Sigmoid colon (tissue), 7 donors: ENCODE measurements at places on chromosomes 1 and 21.

- peak; percentile 50 for DNase-seq
These were observed 18.1 kb upstream of the TENT5C start for GRCh38 chr1:117587499-117588356.

GRCh38 chr1:67094191-67094590 lies 40.2 kb upstream of the SLC35D1 start:
- no peak for DNase-seq

DNA sequence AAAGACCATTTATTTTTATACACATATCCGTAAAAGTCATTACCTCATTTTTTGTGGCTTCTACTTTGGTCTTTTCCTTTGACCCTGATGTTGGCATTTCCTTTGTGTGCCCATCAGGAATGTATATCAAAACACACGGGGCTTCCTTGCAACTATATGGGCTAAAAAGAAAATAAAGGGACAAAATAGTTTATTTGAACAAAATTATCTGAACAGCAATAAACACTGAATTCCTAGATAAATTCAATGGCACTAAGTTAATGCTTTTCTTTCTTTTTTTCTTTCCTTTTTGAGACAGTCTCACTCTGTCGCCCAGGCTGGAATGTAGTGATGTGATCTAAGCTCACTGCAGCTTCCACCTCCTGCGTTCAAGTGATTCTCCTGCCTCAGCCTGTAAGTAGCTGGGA lies 45.2 kb downstream of the EPRS1 start:
- no peak for DNase-seq

GRCh38 chr1:69733061-69733460 lies 165.3 kb downstream of the LRRC7 start:
- no peak for DNase-seq

DNA sequence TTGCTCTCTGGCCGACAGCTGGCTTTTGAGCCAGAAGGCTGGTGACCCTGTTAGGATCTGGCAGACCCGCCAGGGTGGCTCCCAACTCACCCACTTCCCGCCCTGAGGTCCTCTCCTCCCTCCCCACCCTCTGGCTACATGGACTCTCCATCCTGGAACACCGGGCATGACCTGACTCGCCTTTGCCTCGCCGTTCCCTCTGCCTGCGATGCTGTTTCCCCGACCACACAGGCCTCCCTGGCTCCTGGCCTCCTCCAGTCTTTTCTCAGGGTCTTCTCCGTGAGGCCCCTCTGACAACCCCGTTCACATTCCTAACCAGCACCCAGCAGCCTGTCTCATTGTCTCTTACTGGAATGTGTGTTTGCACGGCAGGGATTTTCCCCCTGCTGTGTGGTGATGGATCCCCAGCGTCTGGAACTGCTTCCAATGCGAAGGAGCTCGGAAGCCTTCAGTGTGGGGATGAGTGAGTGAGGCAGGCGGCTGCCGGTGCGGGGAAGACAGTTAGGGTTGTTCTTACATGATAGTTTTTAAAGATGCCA lies 46.0 kb upstream of the POFUT2 start:
- peak; percentile 62 for DNase-seq

DNA sequence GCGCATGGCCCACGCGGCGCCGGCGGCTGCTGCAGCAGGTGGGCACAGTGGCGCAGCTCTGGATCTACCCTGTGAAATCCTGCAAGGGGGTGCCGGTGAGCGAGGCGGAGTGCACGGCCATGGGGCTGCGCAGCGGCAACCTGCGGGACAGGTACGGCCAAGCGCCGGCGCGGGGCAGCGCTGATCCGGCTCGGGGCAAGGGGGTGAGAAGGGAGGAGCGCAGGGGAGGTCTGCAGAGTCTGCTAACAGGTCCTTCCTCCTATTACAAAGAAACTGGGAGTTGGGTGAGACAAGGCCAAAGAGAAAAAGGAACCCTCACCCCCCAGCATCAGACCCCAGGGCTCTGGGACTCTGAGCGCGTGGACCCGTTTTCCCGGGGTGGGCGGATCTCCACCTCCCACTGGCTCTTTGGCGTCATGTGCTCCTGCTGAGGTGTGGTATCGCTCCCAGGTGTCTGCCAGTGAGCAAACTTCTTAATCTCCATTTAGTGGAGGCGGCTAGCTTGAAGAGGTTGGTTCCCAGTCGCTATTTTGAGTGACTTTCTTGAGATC lies 431 bp downstream of the MTARC1 start:
- peak; percentile 64 for DNase-seq

DNA sequence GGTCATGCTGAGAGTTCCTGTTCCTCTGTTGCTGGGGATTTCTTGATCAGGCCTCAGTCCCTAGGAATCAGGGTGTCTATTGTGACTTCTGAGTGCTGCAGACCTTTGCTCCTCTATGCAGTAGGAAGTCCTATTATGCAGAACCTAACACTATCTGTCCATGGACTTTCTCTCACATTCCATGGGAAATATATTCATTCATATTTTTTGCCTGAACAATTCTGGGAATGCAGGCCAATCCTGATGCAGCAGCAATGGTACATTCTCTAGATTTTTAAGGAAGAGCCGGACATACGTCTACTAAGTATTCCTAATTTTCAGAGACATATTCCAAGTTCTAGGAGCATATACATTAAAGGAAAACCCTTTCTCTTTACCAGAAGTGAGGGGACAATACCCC lies 61.1 kb upstream of the C1orf87 start:
- DNase-seq, result no peak

- DNase-seq, result peak; percentile 61
These were observed 155.2 kb downstream of the PEX14 start for GRCh38 chr1:10629816-10630571.

DNA sequence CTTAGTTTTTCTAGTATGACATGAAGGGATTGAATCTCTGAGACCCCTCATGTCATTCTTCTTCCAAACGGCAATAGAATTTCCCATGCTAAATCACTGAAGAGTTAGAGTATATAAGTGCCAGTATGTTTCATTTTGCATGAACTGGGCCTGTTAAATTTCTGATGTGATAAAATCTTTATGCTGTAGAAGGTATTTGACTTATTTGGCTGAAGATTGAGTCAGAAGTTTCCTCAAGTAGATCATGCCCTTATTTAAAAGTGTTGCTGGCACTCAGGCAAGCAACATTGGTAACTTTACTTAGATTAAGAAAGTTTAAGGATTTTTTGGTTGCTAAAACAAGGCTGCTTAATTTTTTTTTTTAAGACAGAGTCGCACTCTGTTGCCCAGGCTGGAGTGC lies 13.3 kb downstream of the ATF6 start:
- DNase-seq, result no peak

DNA sequence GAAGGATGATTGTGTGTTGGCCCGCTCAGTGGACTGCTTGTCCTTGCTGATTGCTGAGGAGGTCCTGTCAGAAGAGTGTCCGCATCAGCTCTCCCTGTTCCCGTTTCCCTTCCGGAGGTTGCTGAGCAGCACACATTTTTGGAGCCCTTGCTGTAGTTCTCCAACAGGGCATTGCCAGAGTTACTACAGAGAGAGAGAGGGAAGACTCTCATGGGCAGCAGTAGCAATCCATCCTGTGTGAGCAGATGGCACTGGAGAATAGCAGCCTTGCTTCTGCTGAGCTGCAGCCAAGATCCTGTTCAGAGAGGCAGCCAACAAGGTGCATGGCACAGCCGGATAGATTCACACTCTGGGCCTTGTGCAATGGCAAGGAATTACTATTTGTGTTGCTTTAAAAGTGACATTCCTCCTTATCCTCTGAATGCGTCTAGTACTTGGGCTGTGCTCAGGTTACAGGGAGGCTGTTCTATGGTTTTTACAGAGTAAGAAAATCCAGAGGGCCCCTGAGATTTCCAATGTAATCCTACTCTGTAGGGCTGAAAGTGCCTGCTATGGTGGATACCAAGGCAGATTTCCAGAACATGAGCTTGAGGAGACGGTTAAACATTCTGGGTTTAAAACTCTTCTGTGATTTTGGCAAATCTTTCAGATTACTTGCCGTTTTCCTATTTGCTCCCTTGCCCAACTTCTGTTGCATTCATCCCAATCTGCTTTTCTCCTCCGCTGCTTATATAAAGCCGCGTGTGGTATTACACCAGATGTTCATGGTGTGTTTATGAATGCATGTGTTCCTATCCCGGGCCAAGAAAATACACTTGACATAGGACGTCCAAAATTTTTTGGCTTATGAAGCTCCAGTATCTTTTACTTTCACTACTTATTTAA lies 27.4 kb downstream of the AK4 start:
- DNase-seq, result no peak

DNA sequence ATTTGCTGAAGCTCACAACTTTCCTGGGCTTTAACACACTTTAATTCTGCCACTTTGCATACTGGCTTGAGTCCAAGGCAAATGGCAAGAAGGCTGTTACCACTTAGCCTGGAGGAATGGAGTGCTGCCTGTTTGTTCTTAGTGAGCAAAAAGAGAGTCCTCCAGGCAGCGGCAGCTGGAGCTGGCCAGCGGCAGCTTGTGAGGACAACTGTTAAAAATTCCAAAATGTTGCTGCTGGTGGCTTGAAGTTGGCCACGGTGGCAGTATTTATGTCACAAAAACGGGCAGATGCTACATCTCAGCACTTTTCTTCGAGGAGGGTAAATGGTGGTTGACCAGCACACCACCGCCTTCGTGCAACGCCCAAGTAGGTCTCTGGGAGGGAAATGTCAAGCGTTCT lies 27.3 kb downstream of the STPG1 start:
- no peak for DNase-seq

DNA sequence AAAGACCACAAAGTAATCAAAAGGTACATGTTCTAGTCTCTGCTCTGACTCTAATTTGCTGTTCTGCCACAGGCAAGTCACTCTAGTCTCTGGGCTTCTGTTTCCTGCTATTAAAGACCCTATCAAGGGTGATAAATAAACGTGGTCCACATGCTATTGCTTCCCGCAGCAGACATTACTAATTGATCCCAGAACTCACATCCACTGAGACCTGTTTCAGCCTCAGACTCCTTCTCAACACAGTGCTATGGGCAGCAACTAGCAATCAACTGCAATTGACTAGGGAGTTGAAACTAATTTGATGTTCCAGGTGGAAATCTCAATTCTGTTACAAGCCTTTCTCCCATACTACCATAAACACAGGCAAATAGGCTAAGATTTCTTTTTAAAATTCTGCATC lies 150.5 kb downstream of the KAZN start:
- no peak for DNase-seq

DNA sequence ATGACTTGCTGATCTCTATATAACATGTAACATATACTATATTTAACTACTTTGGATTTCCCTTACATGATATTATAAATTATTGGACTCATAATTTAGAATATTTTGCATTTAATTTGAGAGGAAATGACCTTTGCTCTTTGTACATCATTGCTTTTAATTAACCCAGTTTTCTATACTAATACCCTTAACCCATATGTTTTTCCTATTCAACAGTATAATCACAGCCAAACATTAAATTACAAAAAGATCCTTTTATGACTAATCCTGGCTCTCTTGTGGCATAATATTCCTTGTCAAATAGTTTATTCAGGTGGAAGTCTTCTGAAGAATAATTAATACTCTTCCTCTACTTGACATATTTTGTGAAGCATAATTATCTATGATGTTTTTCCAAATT lies 56.0 kb upstream of the GPR52 start:
- DNase-seq, result no peak

DNA sequence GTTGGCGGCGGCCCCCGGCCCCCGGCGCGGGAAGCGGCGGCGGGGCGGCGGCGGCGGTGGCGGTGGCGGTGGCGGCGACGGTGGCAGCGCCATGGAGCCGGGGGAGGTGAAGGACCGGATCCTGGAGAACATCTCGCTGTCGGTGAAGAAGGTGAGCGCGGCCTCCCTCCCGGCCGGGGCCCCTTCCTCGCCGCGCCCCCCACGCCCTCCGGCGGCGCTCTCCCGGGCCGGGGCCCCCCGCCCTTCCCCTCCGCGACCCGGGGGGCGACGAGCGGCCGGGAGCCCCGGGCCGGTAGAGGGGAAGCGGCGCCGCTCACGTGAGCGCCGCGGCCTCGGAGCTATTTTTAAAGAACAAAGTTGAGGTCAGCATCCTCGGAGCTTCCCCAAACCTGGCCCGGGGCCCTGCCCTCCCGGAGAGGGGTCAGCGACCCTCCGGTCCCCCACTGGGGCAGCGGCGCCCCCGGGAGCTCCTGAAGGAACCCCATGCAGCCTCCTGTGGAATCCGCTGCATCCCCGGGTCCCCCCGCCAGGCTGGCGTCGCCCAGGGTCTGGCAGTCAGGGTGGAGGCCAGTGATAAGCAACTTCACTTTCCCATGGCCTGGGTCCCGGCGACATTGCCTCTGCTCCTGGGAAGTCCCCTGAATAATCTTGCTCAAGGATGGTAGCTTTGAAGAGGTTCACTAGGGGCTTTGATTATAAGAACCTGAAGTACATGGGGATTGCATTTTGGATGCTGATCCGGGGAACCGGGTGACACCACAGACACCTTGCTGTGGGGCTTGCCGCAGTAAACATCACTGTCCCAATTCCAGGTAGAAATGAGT lies 560 bp downstream of the PLEKHM2 start:
- DNase-seq, result peak; percentile 77

GRCh38 chr1:204859861-204860267 lies 10.8 kb upstream of the NFASC start:
- DNase-seq, result peak; percentile 41

DNA sequence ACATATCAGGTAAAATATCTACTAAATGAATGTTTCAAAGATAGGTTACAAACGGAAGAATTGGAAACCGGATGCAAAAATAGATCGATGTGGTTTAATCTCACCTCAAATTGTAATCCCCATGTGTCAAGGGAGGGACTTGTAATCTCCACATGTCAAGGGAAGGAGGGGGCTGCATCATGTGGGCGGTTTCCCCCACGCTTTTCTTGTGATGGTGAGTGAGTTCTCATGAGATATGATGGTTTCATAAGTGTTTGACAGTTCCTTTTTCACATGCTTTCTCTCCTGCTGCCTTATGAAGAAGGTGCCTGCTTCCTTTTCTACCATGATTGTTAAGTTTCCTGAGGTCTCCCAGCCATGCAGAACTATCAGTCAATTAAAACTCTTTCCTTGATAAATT lies 408.7 kb upstream of the TMPRSS15 start:
- DNase-seq, result no peak

DNA sequence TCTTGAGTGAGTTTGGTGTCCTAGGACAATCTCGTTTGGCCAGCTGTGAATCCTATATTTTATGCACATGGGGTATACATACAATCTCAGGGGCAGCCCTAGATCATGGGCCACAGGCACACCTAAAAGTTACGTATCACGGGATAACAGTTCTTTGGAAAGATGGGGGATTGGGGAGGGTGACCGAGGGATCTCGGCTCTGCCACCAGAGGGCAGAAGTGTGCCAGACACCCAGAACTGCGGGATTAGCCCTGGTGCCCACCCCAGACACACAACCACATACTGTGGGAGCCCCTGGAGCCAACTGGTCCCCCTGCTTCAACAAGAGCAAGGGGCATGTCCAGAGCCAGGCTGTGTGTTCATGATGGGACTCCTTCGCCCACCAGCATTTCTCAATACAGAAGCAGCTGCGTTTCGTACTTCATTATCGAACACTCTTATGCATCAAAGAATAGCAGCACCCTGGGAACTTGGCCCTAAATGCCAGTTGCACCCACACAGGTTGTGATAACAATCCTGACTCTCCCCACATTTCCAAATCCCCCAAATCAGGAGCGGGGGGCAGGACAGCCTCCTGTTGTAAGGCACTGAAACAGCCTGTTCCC lies 37.4 kb downstream of the TMCO4 start:
- DNase-seq, result no peak
